ENCODE measurements at places on chromosomes 1 and 21. TPM values are rescaled to one million over a fixed set of nuclear protein-coding genes. Genes with fewer than 3 reads are reported as not detected.

- DNase-seq = peak; percentile 58
Measured at GRCh38 chr1:7922301-7922700, 18.3 kb downstream of the TNFRSF9 start.

GRCh38 chr21:35652872-35653271 lies 407.5 kb downstream of the SETD4 start:
- DNase-seq = no peak

SPATA17 gene
- total RNA-seq = 1.6 TPM

DNA sequence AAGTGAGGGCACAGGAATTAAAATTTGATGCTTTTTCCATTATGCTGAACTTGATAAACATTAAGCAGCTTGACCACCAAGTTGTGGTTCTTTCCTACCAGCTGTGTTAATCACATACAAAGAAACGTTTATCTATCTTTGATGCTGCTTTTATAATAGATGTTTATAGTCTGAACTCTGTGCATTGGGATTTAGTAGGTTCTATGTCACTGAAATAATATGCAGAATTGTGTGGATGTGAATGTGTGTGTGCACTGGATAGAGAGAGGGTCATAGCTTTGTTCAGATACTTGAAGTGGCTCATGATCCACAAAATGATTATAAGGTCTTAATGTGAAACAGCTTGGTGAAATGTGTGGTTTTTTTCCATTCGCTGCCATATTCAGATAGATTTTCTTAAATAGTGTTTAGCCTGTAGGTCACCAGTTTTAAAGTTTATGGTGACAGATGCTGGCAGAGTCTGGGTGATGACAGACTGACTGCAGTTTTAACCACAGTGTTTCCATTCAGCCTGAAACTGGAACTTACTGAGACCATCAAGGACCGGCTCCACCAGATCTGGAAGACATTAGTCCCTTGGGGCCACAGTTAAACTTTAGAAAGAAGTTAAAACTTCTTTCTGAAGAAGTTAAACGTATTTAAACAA lies 10.2 kb downstream of the DDI2 start:
- no peak for DNase-seq

TRABD2B gene
- total RNA-seq = 1.8 TPM

ZNF124 gene
- 28.6 TPM for total RNA-seq

- DNase-seq = no peak
Measured at GRCh38 chr1:150154143-150154542, 4.4 kb downstream of the PLEKHO1 start.

UBE2U gene
- not detected for total RNA-seq

DNA sequence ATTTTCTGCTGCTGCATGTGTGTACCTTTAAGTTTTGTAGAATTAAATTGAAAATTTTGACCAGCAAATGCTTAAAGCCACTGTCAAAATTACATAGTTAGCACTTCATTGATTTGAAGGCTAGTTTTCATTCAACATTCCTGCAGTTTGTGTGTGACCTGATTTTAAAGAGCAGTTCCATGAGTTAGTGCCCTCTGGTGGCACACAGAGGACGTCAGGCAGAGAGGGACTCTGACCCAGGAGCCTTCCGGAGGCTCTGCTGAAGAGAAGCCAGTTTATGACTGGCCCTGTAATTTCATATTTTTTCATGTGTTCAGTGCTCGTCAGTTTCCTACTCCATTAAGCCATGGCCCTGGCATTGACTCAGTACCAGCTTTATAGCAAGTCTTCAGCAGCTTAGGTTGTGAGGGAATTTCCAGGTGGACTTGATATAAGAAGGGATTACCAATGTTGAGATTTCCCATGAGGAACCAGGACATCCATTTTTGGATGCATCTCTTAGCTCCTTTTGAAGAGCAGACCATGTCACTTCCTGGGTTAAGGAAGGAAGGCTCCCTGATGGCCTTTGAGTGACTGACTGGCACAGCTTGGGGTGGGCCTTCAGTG lies 104.7 kb downstream of the CAMTA1 start:
- DNase-seq = peak; percentile 32

GRCh38 chr1:200410566-200410878 lies 686 bp upstream of the ZNF281 start:
- peak; percentile 13 for DNase-seq

- no peak for DNase-seq
Measured at GRCh38 chr1:158952416-158952815, 21.1 kb downstream of the PYHIN1 start.

DNA sequence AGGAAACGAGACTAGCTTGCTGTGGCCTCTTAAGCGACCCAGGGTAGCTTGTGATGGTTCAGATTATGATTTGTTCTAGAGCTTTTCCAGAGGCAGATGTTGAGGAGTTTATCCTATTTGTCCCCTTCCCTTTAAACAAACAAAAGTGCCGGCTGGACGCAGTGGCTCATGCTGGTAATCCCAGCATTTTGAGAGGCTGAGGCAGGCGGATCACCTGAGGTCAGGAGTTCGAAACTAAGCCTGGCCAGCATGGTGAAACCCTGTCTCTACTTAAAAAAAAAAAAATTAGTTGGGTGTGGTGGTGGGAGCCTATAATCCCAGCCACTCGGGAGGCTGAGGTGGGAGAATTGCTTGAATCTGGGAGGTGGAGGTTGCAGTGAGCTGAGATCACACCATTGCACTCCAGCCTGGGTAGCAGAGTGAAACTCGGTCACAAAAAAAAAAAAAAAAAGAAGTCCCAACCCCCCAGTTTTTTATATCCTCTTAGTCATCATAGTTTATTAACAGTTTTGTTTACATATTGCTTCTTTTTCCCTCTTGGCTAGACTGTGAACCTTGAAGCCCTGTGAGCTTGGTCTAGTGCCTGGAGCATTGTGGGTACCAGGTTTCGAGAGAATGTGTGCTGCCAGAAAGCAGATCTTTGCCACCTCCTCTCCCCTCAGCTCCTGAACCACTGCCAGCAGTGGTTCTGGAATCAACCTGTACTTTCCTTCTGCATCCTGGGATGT lies 29.8 kb downstream of the MAPKAPK2 start:
- peak; percentile 45 for DNase-seq

DNA sequence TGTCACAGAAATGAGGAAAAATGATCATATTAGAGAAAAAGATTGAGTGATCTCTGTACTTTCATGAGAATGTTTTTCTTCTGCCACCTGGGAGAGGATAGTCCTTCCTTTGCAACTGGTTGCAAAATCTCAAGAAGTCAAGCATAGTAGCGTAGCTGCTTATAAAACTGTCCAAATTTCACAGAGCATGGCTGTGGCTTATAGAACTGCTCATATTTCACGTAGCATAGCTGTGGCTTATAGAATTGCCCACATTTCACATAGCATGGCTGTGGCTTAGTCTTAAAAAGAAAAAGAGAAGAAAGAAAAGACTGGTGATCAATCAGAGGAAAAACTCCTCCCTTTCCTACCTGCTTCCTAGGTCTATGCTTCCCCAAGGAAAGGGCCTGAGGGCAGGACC lies 329.5 kb downstream of the SIPA1L2 start:
- DNase-seq = no peak

ZBTB8B gene
- total RNA-seq = 0.12 TPM

- no peak for DNase-seq
Measured at GRCh38 chr1:59165353-59165752, 131.5 kb upstream of the FGGY start.

PODN gene
- total RNA-seq = 1.9 TPM

C1orf115 gene
- 1.1 TPM for total RNA-seq

GRCh38 chr1:2494323-2494693 lies 18.2 kb downstream of the PLCH2 start:
- peak; percentile 2 for DNase-seq

DNA sequence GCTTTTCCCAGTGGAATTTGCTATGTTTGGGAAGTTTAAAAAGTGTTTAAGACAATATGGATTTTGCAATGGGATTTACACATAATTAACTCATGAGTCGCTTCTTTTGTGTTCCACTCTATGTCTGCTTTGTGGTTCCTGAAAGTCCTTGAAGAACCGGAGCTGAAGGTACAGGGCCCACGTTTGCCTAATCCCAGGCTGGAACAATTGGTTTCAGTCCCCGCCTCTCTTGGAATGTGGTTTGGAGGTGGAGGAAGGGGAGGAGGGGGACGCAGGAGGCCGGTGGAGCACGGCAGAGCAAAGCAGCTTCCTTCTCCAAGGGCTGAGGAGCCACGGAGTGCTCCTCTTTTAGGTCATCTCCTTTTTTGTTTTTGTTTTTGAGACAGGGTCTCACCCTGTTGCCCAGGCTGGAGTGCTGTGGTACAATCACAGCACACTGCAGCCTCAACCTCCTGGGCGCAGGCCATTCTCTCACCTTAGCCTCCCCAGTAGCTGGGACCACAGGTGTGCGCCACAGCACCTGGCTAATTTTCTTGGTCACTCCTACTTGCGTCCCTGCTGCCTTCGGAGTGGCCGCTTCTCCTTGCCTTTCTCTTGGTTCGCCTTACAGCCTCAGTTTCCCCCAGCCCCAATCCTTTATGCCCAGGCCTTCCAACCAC lies 129.5 kb upstream of the ERRFI1 start:
- peak; percentile 71 for DNase-seq

Measured in astrocyte (in vitro differentiated cells and primary cell).